PC-3 (cell line): ENCODE measurements at places on chromosomes 2 and 18. TPM values are rescaled to one million over a fixed set of nuclear protein-coding genes. Genes with fewer than 3 reads are reported as not detected.

The PEX13 gene
- total RNA-seq, result 30.4 and 37.7 TPM in 2 replicates

The NDC80 gene
- 26.0 and 53.4 TPM in 2 replicates for total RNA-seq

The GPR45 gene
- not detected in 2 replicates for total RNA-seq

The TMEM247 gene
- not detected in 2 replicates for total RNA-seq

The ASAP2 gene
- 25.2 and 34.5 TPM in 2 replicates for total RNA-seq

The DCDC2C gene
- not detected in 2 replicates for total RNA-seq

The IL1RL2 gene
- 0.11 TPM in 1 of 2 replicates, not detected in the other for total RNA-seq

The CERKL gene
- total RNA-seq, result 0.92 and 0.98 TPM in 2 replicates

The ABCB11 gene
- 0.11 and 0.29 TPM in 2 replicates for total RNA-seq

The ALPG gene
- 0.12 and 0.18 TPM in 2 replicates for total RNA-seq
